Esophagus squamous epithelium (tissue), 5 donors: ENCODE measurements at places on chromosomes 1 and 21.

DNA sequence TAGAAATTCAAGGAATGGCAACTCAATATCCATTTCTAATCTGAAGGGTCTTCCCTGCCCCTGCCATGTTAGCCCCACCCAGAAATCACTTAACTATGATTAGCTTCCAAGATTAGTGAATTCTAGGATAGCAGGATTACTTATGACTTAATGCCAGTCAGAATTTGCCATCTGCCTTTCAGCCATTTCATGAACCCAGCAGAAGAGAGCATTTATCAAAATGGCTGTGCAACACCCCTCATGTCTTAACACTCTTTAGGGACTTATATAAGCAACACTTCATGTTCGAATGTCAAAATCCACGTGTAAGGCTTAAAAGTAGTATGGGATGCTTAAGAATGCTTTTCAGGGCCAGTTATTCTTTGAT, 288.5 kb downstream of the NFIA start:
- no peak overlapping the region for H3K4me3 ChIP-seq
- no peaks in the 10 kb centered on the region for H3K27me3 ChIP-seq
- no peak overlapping the region for H3K27ac ChIP-seq
- no peaks in the 10 kb centered on the region for H3K36me3 ChIP-seq
- DNase-seq, result no peak

- H3K27ac ChIP-seq, result no peak overlapping the region
- H3K4me3 ChIP-seq, result no peak overlapping the region
- H3K4me1 ChIP-seq, result peaks cover 4% of the 10 kb centered on the region
Measured at GRCh38 chr1:178039891-178040290, 54.0 kb upstream of the RASAL2 start.

GRCh38 chr1:37161171-37161570, 126.9 kb upstream of the GRIK3 start:
- no peak overlapping the region for H3K27ac ChIP-seq
- DNase-seq, result no peak
- no peaks in the 10 kb centered on the region for H3K36me3 ChIP-seq
- H3K4me1 ChIP-seq, result no peaks in the 10 kb centered on the region

- H3K27ac ChIP-seq, result peak overlapping the region; percentile 94
- H3K27me3 ChIP-seq, result no peaks in the 10 kb centered on the region
- H3K4me1 ChIP-seq, result peaks cover 59% of the 10 kb centered on the region
- H3K4me3 ChIP-seq, result peak overlapping the region; percentile 79
- H3K36me3 ChIP-seq, result no peaks in the 10 kb centered on the region
- DNase-seq, result no peak
Measured at GRCh38 chr1:193058529-193059281, 455 bp downstream of the UCHL5 start.

DNA sequence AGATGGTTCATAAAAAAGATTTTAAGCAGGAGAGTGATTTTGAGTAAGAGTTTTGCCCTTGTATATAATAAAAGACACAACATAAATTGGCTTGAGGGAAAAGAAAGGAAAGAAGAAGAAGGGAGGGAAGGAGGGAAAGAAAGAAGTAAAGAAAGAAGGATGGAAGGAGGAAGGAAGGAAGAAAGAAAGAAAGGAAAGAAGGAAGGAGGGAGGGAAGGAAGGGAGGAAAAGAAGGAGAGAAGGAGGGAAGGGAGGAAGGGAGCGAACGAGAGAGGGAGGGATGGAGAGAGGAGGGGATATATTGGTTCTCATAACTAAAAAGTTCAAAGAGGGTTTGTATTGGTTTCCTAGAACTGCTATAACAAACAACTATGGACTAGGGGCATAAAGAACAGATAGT, 62.2 kb upstream of the PAX7 start:
- no peaks in the 10 kb centered on the region for H3K27me3 ChIP-seq
- H3K4me1 ChIP-seq, result no peaks in the 10 kb centered on the region
- no peak overlapping the region for H3K27ac ChIP-seq
- no peaks in the 10 kb centered on the region for H3K36me3 ChIP-seq
- DNase-seq, result no peak

DNA sequence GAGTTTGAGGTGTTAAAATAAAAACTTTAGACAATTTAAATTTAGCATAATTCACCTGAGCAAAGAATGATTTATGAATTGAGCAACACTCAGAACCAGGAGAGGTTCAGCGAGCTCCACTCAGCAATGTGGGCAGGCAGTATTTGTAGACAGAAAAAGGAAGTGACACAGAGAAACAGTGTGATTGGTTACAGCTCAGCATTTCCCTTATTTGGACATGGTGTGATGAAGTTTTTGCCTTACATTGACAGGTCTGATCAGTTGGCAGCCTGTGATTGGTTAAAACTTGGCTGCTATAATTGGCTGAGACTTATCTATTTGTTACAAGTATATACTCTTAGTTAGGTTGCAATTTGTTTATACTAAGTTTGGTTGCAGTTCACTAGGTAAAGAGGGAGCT, 621.2 kb upstream of the PRMT6 start:
- no peak overlapping the region for H3K4me3 ChIP-seq
- no peaks in the 10 kb centered on the region for H3K4me1 ChIP-seq
- no peak for DNase-seq
- no peaks in the 10 kb centered on the region for H3K36me3 ChIP-seq

- no peak for DNase-seq
- no peaks in the 10 kb centered on the region for H3K27me3 ChIP-seq
- no peaks in the 10 kb centered on the region for H3K36me3 ChIP-seq
- no peaks in the 10 kb centered on the region for H3K4me1 ChIP-seq
- no peak overlapping the region for H3K4me3 ChIP-seq
Measured at GRCh38 chr1:225435957-225436392, 8.1 kb upstream of the LBR start.

DNA sequence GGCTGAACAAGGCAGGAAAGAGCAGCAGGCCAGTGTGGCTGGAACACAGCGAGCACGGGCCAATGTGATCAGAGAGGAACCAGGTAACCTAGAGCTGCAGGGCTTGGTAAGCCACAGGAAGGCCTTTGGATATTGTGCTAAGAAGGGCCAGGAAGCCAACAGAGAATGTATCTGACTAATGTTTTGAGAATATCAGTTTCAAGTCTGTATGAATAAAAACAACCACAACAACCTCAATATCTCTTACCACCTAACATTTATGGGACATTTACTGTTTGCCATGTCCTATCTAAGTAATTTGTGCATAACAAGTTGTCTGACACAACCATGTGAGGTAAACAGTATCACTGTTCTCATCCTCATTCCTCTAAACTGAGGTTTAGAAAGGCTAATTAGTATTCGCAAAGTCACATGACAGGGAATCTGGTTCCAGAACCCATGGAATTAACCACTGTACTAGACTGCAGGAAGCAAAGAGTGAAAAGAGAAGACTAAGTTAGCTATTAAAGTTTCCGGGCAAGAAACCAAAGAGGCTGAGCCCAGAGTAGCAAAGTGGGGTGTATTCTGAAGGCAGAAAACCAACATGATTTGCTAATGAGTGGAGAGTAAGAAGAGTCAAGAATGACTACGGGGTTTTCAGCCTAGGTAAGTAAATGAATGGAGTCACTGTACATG, 38.9 kb downstream of the SPRTN start:
- H3K4me1 ChIP-seq, result no peaks in the 10 kb centered on the region
- DNase-seq, result no peak
- H3K4me3 ChIP-seq, result no peak overlapping the region
- no peaks in the 10 kb centered on the region for H3K27me3 ChIP-seq
- H3K27ac ChIP-seq, result peak overlapping the region; percentile 2

DNA sequence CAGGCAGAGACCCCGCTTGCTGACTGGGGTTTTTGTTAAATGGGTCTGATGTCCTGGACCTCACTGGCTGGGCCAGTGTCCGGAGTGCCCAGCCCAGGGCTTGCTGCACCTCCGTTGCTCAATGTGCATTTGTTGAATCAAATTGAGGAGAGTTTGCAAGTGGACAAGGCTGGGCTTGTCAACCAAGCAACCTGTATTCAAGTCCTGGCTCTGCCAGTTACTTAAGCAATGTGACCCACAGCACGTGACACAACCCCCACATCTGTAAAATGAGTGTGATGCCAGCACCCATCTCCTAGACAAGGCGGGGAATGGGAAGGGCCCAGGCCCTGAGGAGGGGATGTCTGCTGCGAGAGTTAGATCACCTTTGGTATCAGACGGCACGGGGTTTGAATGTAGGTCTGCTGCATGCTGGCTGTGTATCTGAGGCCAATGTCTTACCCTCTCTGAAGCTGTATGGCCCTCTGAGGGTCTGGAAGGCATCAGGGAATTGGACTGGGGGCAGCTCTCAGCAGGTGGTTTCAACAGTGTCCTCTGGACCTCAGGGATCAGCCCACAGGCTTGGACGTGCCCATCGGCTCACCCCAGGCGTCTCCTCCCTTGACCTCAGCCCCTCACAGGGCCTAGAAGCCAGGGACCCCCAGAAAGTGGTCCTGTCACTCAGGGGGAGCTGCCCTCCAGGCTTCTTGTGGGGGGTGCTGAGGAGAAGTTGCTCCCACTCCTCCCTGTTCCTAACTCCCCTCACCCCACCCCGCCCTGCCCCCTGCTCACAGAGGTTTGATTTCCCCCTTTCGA, 51.0 kb upstream of the RUNX3 start:
- no peak for DNase-seq
- H3K27me3 ChIP-seq, result no peaks in the 10 kb centered on the region
- no peaks in the 10 kb centered on the region for H3K4me1 ChIP-seq
- no peak overlapping the region for H3K27ac ChIP-seq
- H3K36me3 ChIP-seq, result no peaks in the 10 kb centered on the region

GRCh38 chr21:34126269-34126668, 52.9 kb downstream of the MRPS6 start:
- no peak overlapping the region for H3K4me3 ChIP-seq
- DNase-seq, result no peak
- H3K27me3 ChIP-seq, result no peaks in the 10 kb centered on the region
- H3K27ac ChIP-seq, result no peak overlapping the region
- H3K4me1 ChIP-seq, result peaks cover 54% of the 10 kb centered on the region

GRCh38 chr1:172002725-172003345, 161.5 kb downstream of the DNM3 start:
- no peaks in the 10 kb centered on the region for H3K36me3 ChIP-seq
- H3K27me3 ChIP-seq, result no peaks in the 10 kb centered on the region
- H3K4me1 ChIP-seq, result no peaks in the 10 kb centered on the region

- H3K4me1 ChIP-seq, result no peaks in the 10 kb centered on the region
- H3K27me3 ChIP-seq, result no peaks in the 10 kb centered on the region
- DNase-seq, result no peak
- peaks cover 58% of the 10 kb centered on the region for H3K36me3 ChIP-seq
- H3K27ac ChIP-seq, result no peak overlapping the region
Measured at GRCh38 chr1:77560741-77561140, 121.7 kb downstream of the ZZZ3 start.

- H3K27me3 ChIP-seq, result no peaks in the 10 kb centered on the region
- no peak overlapping the region for H3K4me3 ChIP-seq
- H3K27ac ChIP-seq, result no peak overlapping the region
- H3K36me3 ChIP-seq, result no peaks in the 10 kb centered on the region
- no peak for DNase-seq
Measured at GRCh38 chr1:107228704-107229371, 88.0 kb downstream of the NTNG1 start.

DNA sequence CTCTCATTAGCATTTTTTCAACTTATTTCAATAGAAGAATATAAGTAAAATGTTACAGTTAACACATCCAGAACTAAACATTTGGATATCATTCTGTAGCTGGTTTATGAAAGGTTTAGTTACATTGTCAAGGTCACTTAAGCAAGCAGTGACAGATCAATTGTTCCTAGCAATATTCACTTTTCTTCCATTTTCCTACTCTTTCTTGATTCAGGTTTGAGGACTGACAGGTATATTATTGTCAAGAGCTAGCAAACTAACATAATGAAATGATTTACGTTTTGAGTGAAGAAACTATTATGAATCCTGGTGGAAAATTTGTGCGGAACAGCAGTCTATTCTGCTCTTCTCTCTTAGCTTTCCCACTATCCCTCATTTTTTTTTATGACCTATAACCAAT, 220.4 kb upstream of the ADGRL4 start:
- no peak overlapping the region for H3K4me3 ChIP-seq
- no peak for DNase-seq

- peaks cover 28% of the 10 kb centered on the region for H3K4me1 ChIP-seq
- H3K36me3 ChIP-seq, result peaks cover 46% of the 10 kb centered on the region
- no peak for DNase-seq
- H3K27me3 ChIP-seq, result no peaks in the 10 kb centered on the region
- no peak overlapping the region for H3K4me3 ChIP-seq
- no peak overlapping the region for H3K27ac ChIP-seq
Measured at GRCh38 chr1:1760345-1760650, 18.0 kb downstream of the NADK start.

GRCh38 chr1:145729196-145729595, 9.9 kb downstream of the CD160 start:
- H3K4me1 ChIP-seq, result no peaks in the 10 kb centered on the region
- no peak overlapping the region for H3K4me3 ChIP-seq
- H3K36me3 ChIP-seq, result no peaks in the 10 kb centered on the region
- H3K27ac ChIP-seq, result no peak overlapping the region
- DNase-seq, result no peak
- no peaks in the 10 kb centered on the region for H3K27me3 ChIP-seq

DNA sequence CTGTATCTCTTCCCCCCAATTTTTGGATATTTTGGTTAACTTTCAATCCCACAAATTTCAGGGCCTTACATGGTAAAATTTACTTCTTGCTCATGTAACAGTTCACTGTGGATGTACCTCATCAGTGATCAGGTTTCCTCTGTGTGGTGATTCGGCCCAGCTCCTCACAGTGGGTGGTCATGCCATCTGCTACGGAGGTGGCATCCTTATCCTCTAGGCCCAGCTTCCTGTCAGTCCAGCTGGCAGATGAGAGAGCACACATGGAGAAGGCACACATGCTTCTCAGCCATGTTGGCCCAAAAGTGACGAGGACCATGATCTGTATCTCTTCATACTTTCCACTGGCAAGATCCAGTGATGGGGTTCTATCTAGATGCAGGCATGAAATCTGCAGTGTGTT, 27.2 kb downstream of the PCBP3 start:
- no peak overlapping the region for H3K27ac ChIP-seq
- no peak overlapping the region for H3K4me3 ChIP-seq
- DNase-seq, result no peak
- no peaks in the 10 kb centered on the region for H3K27me3 ChIP-seq
- no peaks in the 10 kb centered on the region for H3K4me1 ChIP-seq
